ENCODE measurements at places on chromosomes 13 and 19.

DNA sequence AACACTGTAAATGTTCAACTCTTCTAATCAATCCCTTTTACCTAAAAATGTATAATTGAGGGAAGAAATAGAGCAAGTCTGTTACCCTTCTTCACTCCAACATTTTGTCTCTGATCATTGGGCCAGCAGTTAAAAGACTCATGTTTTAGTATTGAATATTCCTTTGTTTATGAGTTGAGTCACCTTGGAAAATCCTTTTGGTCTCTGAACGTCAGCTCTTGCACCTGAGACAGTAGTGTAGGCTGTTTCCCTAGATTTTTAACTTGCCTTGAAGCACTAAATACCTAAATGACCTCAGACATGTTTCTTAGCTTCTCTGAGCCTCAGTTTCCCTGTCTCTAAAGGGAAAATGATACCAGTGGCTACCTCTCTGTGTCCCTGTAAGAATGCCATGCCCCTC, 184.2 kb downstream of the RFC3 start:
- DNase-seq = no peak

DNA sequence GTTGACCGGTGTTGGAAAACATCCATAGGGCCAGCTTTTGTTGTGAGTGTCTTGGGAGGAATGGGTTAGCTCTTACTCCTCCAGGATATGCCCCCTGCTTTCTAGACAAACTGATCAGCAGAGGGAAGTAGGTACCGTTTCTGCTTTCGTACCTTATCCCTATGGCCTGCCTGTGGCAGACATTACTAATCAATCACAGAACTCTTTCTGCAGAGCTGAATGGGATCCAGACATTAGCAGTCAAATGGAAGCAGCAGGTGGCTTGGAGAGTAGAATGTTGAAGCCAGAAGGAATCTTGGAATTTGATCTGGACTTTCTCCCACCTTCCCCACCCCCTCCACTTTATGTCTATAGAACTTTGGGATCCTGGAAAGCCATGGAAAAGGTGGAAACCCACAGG, 17.1 kb downstream of the NWD1 start:
- no peak for DNase-seq

DNA sequence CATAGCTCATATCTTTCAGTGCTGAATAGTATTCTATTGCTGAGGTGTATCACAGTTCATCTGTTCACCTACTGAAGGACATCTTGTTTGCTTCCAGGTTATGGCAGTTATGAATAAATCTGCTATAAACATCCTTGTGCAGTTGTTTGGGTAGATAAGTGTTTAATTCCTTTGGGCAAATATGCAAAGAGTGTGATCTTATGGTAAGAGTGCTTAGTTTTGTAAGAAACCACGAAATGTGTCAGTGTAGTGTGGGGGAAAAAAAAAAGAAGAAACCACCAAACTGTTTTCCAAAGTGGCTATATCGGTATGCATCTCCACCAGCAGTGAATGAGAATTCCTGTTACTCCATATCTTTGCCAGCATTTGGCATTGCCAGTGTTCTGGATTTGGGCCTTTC, 93.3 kb downstream of the PIBF1 start:
- no peak for DNase-seq

- DNase-seq = no peak
These were observed 6.5 kb upstream of the SCEL start for GRCh38 chr13:77528834-77529500.

DNA sequence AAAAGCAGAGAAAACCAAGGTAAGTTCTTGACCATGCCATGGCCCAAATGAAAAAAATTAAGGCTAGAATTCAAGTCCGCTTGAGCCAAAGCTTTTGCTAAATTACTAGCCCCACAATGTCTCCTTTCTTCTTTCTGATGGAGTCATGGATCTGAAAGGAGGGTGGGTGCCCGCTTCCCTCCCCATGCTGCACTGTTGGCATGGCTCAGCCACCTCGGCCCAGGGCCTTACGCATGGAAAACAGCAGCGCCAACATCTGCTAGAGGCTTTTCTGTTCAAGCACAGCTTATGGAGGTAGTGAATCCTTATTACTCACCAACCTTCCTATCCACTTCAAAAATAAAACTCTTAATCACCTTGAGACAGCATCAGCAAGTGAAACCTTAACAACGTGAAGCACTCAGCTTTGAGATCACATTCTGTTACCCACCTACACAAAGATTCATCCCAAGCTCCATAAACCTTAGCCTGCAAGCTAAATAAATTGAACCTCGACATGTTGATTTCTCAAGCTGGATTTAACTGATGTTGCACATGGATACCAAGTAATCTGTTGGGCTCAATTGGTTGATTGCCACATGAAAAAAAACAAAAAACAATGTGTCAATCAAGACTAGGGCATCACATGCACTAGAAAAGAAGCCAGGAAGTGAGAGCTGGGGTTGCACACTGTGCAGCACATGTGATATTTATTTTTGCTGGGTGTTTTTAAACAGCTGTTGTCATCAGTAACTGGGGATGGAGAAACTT, 43.4 kb downstream of the TPT1 start:
- no peak for DNase-seq

DNA sequence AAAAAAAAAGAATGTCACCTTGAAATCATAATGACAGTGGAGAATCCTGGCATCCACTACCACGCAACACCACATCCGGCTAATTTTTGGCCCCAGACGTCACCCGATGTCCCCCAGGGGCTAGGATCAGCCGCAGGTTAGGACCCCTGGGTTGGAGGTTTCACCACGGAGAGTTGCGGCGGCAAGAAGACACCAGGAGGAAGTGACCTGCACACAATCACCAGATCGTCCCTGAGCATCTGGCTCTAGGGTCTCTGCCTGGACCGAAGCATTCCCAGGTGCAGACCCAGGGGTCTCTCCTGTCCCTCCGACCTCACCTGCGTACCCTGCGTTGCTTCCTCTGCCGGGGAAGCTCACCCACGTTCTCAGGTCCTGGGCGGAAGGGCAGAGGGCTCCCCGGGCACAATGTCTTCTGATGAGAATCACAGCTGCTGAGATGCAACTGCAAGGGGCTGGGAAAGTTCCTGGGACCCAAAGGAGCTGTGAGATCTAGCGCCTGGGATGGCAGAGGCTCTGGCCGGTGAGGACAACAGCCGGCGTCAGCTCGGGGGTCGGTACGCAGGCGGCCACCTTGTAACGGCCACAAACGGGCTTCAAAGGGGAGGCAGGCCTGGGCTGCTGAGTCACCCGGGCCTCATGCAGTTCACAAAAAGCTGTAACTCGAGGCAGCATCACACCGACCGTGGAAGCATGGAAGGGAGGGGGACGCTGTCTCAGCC, 111.2 kb downstream of the GADD45B start:
- no peak for DNase-seq

- DNase-seq = no peak
These were observed 17.0 kb upstream of the TMEM255B start for GRCh38 chr13:113742000-113742441.

DNA sequence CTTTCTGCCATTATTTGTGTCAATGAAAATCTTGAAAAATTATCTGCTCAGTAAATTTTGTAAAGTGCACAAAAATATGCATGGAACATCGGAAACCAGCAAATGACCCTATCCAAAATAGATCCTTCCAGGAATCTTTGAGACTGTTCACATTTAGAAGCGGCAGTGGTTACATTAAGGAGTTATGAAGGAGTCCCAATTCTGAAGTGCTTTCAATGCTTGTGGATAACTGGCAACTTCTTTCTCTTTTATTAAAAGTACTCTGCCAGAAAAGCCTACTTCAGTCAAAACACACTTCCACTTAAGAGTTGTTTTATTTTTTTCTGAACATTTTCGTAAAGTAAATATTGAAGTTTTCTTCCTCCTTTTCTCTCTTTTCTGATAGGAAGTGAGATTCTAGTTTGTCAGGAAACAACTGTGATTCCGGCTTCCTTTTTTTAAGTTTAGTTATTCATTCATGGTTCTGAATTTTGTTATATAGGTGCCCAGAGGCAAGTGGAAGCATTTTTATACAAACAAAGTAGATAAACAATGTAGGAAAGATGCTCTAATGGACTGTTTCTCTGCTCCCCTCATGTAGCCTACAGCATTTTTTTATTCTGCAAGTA, 83.5 kb downstream of the PCDH9 start:
- no peak for DNase-seq

- no peak for DNase-seq
These were observed 18.9 kb upstream of the CEACAM8 start for GRCh38 chr19:42613666-42614065.

GRCh38 chr13:45447050-45447661, 17.6 kb upstream of the COG3 start:
- DNase-seq = no peak

- DNase-seq = peak; percentile 15
These were observed 185.4 kb downstream of the KDM4B start for GRCh38 chr19:5154129-5154798.

DNA sequence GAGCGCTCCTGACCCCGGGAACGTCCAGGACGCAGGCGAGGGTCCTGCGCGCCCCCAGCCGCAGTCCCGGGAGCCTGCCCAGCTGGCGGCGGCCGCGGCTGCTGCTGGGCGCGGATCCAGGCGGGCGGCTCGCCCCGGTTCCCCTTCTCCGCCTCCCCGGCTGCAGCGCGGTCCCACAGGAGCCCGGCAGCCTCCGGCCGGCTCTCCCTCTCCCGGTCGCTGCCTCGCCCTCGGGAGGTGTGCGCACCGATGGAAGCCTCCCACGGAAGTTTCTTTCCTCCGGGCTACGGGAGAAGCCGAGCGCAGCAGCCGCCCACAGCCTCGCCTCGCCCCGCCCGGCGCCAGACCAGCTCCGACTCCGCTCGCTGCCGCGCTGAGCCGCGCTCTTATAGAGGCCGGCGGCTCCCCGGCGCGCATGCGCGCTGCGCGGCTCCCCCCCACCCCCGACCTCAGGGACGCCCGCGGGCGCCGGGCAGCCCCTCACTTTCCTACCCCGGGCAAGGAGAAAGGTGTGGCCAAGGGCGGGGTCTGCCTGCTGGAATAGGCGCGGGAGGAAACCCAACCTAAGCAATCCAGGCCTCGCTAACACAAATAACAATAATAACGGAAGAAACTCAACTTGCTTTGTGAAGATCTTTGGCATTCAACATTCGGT, at the start of gene SHISA2:
Gene SHISA2, minus strand, starts transcription at position 360 of the 655 bp plus-strand sequence. CDS start 1,041 bp downstream, outside the sequence.
- peak; percentile 22 for DNase-seq

- DNase-seq = no peak
These were observed 12.1 kb downstream of the LONP1 start for GRCh38 chr19:5707576-5708575.

- DNase-seq = no peak
These were observed 80.1 kb downstream of the IPO5 start for GRCh38 chr13:98033277-98034247.

- DNase-seq = no peak
These were observed 12.8 kb downstream of the SCGB2B2 start for GRCh38 chr19:34664168-34664567.

DNA sequence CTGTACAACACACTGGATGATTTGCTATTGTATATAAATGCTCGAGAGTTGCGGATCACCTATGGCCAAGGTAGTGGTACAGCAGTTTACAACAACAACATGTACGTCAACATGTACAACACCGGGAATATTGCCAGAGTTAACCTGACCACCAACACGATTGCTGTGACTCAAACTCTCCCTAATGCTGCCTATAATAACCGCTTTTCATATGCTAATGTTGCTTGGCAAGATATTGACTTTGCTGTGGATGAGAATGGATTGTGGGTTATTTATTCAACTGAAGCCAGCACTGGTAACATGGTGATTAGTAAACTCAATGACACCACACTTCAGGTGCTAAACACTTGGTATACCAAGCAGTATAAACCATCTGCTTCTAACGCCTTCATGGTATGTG, 21.5 kb downstream of the OLFM4 start:
- DNase-seq = no peak

- no peak for DNase-seq
These were observed 431.7 kb downstream of the EFNB2 start for GRCh38 chr13:106103779-106104178.

DNA sequence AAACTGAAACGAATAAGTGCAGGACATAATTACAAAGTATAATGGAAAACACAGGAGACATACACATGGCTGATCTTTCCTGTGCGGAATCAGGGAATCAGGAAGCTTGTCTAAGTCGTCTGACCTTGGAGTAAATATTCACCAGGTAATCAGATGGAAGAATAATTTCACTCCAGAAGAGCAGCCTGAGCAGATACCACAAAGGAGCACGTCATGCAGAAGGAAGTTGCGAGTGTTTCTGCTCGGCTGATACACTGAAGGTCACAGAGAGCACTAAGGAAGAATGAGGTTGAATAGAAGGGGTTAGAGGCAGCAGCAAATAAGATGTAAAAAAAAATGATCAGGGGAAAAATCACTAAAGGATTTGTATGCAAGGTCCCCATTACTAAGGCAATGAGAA, 122.3 kb upstream of the GPC6 start:
- DNase-seq = no peak

DNA sequence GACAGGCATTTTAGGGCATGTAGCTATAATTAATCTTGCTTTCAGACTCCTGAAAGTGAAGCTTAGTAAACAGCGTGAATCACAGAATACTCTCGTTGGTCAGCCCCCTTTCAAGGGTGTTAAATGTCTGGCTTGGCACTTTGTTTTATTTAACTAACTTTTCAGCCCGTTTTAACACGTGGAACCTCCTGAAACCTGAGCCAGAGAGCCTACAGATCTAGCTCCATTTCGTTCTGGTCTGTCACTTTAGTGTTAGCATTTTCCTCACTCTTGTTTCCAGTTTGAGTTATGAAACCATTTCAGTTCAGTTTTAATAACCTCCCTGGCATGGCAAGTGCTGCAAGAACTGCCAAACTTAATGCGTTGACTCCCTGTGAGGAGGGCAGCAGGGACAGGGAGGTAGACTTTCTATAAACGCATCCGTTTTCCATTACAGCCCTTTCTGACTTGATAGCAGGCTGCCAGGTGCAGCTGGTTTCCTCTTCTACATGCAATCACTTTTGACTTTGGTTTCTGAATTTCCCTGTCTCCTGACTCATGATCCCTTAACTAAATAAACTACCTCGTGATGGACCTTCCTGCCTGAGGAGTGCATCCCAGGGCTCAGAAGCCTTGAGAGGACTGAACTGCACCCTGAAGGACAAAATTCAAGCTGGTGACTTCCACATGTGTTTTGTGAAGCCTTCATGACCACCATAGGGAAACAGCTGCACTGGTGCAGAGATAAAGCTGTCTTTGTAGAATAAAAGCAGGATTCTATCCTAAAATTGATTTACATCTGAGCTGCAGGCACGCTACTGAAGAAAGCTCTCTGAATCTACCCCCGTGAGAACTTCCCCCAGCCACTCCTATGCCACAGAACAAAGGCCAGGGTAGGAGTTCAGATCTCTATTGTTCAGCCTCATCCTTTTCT, 192.6 kb downstream of the DLEU7 start:
- DNase-seq = no peak

GRCh38 chr19:31352296-31352781, 3.1 kb upstream of the TSHZ3 start:
- DNase-seq = no peak

DNA sequence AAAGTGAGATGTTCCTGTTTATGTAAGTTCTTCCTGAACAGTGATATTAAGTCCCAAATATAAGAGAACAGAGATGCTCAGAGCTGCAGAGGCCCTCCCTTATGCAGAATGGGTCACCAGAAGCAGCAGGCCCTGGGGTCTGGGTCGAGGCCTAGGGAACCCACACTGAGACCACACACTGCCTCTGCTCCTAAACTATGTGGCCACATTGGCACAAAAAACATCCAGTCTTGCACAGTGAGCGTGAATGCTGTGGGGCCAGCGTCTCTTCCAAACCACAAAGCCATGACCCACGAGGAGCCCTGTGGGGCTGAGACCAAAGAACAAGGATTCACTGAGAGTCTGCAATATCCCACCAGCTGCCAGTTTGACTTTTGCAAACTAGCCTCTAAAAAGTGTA, 23.6 kb downstream of the PROZ start:
- no peak for DNase-seq

GRCh38 chr19:42480335-42481095, 37.8 kb upstream of the CXCL17 start:
- DNase-seq = no peak
